ENCODE measurements at places on chromosomes 3 and 15. TPM values are rescaled to one million over a fixed set of nuclear protein-coding genes. Genes with fewer than 3 reads are reported as not detected.

GRCh38 chr15:85597155-85597815 is 197.4 kb downstream of the KLHL25 start:
- DNase-seq: no peak

- DNase-seq: no peak
Observed at GRCh38 chr3:12278566-12278965, 10.3 kb upstream of the PPARG start.

GRCh38 chr15:50186752-50187151 is 4.8 kb downstream of the SLC27A2 start:
- DNase-seq: no peak

Gene GATM
- 529 TPM for total RNA-seq

Gene SEMA3F
- total RNA-seq: 1.2 TPM
